Omental fat pad (tissue), 4 donors: ENCODE measurements at places on chromosomes 1 and 21.

DNA sequence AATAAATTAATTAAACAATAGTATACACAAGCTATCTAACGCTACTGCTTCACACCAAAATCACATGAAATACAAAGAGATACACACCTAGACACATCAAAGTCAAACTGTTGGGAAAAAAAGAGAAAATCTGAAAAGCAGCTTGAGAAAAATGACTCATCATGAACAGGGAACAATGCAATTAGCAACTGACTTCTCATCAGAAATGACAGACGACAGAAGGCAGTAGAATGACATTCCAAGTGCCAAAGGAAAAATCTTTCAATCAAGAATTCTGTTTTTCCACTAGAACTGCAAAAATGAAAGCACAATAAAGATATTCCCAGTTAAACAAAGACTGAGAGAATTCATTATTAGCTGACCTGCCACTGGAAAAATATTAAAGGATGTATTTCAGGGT, 57.2 kb downstream of the CAPN9 start:
- no peak for DNase-seq

DNA sequence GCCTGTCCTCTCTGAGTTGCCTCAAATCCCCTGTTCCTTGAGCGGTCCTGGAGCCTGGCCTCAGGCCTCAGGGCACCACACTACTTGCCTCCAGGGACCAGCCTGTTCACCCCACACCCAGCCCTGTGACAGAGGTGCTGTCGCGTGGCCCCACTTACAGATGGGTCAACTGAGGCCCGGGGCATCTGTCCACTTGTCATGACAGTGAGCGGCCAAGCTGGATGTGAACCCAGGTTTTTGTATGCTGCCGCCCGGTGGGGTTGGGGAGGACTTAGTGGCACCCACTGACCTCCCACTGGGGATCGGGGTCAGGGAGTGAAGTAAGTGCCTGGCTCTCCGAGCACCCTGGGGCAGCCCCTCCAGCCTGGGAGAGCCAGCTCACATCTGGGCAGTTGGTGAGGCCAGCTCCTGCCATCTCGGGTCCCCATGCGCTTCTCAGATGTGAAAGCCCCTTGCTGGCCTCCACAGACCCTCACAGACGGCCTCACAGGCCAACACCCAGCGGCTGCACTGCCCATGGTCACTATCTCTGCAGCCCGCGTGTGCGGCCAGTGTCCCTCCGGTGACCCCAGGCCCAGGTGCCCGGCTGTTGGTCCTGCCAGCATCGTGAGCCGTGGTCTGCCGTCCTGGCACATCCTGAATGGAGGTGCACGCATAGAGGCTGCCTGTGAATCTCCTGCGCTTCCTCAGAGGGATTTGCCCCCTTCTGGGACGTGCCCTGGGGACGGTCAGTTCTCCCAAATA, 9.3 kb upstream of the FAAP20 start:
- no peak for DNase-seq

DNA sequence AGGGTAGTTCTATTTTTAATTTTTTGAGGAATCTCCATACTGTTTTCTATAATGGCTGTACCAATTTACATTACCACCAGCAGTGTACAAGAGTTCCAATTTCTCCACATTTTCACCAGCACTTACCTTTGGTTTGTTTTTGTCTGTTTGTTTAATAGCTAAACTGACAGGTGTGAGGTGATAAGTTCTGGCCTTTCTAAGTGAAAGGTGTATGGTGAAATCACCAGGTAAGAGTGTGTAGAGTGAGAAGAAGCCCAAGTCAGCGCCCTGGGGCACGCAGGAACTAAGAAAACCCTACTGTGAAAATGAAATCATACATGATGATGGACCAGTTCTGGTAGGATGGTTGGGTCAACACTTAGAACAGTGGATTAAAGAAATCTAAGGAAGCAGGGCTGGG, 34.5 kb downstream of the BTG3 start:
- no peak for DNase-seq

GRCh38 chr1:236489710-236490377, 33.9 kb upstream of the LGALS8 start:
- no peak for DNase-seq

DNA sequence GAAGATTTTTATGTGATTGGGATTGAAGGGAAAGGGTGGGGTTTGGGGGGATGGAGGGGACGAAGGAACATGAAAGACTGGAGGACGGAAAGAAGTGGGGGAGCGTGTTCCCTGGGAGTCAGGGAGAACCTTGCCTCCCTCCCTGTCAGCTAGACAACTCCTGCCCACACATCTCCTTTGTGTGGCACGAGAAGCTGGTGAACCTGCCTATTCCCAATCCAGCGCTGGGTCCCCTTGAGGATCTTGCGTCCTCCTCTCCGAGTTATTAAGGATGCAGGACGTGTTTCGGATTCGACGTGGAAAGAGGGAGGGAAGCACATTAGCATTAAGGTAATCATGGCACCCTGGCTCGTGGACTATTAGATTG, 1.4 kb downstream of the LRRC7 start:
- DNase-seq, result no peak

- no peak for DNase-seq
Observed at GRCh38 chr1:96741335-96741734, 19.8 kb downstream of the PTBP2 start.
